HFFc6 (cell line): ENCODE measurements at places on chromosomes 5 and 9.
A peak's percentile ranks its signal among the peaks of the same experiment; 100 is the strongest.

GRCh38 chr9:97313746-97314145, 6.3 kb downstream of the CCDC180 start:
- no peak for DNase-seq

DNA sequence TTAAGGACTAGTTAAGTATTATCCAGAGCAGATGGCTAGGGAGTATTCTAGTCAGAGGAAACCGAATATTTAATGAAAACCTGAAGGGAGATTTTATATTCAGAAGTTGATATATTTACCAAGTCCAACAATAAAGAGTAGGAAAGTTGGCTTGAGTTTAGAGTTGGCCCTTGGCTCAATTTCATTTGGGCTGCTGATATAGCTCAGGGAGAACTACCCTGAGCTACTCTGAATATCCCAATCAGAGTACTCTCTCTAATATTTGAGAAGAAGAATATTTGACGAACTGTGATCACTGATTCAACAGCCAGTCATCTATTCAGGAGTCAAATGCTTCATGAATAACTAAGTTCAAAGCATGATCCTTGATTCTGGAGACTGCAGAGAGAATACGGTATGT, 34.5 kb downstream of the TBCA start:
- no peak for DNase-seq

DNA sequence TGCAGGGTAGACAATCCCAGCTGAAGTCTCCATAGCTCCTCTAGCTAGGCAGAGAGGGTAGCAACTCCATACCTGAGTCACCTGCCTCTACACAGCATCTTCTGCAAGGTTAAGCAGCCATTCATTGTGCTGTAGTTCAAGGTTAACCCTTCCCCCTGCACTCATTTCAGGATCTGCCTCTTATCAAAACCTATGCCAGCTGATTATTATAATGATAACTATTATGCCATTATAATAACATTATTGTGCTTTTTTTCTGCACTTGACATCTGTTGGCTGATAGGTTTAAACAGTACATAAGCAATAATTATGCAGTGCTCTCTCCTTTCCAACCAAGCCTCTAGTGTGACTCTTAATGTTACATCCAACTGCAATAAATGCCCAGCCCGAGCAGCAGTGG, 17.3 kb downstream of the SIL1 start:
- no peak for DNase-seq

DNA sequence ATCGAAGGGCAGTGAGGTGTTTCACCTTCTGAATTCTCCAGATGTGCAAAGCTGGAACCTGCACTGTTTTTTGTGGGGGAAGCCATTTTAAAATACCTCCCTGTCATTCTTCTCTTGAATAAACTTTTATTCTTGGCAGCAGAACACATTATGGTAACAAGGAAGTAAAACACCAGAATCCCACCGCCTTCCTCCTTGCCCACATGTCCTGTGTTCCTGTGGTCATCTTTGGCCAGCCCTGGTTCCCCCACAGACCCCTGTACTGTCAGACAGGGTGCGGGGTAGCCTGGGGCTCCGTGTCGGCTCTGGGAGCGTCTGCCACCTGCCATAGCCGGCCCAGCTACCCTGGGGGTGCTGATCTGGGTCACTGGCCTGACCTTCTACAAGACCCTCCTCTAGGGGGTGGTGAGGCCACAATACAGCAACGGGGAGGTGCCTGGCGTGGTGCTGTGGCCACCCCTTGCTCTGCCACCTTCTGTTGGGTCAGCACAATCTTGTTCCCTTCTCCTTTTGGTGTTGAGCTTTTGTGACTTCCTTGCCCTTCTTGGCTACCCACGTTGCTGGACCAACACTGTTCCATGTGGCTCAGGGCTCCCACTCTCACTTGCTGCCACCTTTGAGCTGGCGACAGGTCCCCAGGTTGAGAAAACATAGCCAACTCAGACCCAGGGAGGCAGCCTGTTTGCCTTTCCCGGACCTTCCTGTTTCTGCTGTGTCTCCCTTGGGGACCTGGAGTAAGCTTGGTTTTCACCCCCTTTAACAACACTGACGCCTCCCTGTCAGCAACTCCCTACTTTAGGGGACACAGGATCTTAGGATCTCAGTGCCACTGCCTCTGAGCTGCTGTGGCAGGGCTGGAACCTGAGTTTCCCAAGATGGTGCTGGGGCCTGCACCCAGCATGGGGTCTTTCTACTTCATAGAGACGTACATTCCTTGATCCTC, 4.8 kb downstream of the WNK2 start:
- no peak for DNase-seq

DNA sequence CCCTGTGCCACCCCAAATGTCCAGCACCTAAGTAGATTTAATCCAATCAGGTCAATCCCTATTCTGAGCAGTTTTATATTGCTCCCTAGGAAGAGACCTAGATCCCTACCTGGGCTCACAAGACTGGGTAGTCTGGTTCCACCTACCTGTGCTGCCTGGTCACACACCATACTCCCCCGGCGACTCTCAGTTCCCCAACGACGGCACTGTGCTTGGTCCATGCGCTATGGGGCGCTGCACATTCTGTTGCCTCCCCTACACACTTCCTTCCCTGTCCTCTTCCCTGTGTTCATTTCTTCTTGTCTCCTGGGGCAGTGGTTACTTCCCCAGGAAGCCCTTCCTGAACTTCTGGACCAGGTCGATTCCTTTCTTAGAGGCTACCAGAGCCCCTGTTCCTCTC, 109.9 kb upstream of the IL12B start:
- DNase-seq, result no peak

DNA sequence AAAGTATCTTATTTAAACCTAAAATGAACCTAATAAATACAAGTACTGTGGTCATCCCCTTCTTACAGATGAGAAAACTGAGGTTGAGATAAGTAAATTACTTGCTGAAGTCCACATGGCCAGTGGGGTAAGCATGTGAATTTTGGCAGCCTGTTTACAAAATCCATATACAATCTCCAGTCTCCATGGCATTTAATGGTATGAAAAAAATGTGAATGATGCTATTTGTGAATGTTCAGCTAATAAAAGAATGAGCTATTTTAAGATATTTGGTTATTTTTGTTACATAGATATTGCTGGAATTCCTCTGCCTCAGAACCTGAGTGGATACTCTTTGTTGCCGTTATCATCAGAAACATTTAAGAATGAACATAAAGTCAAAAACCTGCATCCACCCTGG, 19.3 kb upstream of the GPR150 start:
- peak; percentile 63 for DNase-seq

- DNase-seq, result peak; percentile 71
Measured at GRCh38 chr5:134525683-134526482, 413 bp downstream of the JADE2 start.

- DNase-seq, result no peak
Measured at GRCh38 chr5:32458880-32459495, 14.4 kb upstream of the ZFR start.

GRCh38 chr9:79408617-79409016, 163.1 kb upstream of the TLE4 start:
- DNase-seq, result peak; percentile 66

GRCh38 chr9:114449236-114449635, 56.0 kb downstream of the WHRN start:
- DNase-seq, result no peak

- no peak for DNase-seq
Measured at GRCh38 chr9:127014216-127014909, 99.8 kb downstream of the RALGPS1 start.

DNA sequence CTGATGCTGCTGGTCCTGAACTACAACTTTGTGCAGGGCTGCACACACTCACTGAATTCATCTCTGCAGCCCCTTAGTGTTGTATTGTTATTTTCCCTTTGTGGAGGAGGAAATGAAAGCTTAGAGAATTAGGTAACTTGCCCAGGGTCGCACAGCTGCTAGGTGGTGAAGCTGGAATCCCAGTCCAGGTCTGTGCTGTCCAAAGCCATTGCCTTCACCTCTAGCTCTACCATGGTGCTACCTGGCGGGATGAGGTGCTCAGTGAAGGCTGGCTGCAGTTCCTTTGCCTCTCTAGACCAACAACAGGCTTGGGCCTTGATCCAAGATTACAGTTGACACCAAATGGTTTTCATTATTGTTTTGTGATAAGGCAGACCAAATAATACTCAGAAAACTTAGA, 177.8 kb upstream of the PITX1 start:
- no peak for DNase-seq

GRCh38 chr9:27945386-27945785, 372.1 kb upstream of the C9orf72 start:
- DNase-seq, result no peak

DNA sequence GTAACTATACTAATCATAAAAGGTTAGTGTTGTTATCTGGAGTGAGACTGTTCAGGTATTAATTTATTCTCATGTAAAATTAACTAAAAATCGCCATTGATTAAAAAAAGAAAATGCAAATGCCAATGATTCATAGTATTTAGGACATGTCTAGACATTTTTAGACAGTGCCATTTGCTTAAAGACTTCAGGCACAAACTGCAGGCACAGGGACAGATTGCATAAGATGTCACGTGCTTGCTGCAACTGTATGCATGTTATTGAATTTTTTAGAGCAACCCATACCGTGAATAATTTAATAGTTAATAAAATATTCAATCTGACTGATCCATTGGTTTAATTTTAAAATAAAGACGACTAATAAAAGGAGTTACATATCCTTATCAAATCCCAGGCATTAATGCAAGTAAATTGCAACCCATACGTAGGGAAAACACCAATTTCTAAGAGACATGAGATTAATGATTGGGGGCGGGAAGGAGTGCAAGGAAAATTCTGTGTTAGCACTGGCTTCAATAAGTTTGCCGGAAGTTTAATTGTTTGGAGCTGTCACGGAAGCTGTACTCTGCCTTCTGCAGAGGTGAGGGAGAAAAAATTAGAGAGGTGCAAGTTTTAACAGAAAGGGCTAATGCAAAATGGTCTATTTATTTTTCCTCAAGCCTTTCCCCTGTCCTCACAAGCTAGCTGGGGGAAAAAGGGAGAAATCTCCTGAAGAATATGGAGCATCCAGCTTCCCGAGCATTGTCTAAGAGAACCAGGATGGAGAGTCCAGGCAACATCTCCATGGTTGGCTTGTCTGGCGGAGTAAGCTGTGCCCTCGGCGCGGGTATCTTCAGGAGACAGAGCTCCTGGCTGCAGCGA, 2.9 kb downstream of the EDIL3 start:
- no peak for DNase-seq

DNA sequence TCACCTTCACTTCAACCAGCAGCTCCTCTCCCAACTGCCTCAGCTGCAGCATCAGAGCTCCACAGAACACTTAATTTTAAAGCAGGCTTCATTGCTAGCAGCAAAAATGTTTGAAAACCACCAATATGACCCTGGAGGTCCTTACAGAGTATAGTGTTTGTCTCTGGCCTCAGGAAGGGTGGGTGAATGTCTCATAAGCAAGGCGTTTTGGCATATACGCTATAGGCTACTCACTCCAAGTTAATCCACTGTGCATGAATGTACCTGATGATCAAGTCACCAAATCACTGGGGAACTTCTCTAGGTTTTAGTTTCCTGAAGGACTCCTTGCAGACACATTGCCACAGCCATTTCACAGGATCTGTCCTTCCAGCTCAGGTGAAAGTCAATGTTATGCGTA, 125.3 kb downstream of the GABBR2 start:
- no peak for DNase-seq

GRCh38 chr5:71946343-71947030, 160.8 kb upstream of the MAP1B start:
- no peak for DNase-seq

DNA sequence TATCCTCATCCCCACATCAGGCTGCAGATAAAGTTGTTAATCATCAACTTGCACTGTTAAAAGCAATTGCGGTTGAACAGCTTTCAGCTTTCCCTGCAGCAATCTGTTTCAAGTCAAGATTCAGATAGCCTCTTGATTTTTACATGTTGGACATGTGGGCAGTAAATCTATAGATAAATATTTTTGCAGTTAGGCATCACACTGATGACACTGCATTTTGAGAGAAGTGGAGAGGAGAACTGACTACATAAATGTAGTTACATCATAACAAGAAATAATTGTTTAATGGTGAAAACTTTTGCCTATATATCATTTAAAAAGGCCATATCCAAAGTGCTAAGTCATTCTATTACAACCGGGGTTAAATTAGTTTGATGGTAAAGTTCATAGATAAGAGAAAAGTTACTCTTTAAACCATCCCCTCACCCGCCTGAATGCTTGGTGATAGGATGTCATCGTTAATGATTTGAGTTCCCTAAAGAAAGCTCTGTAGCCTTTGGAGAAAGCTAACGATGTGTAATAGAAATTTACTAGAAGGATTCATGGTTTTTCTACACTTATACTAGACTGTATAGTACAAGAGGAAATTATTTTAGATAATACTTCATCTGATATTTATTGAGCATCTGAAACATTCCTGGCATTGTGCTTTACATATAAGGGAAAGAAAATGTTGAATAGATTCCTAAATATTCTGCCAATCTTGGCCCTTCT, 30.8 kb upstream of the ALDH1A1 start:
- DNase-seq, result peak; percentile 31

GRCh38 chr5:36734422-36734821, 128.0 kb downstream of the SLC1A3 start:
- no peak for DNase-seq

DNA sequence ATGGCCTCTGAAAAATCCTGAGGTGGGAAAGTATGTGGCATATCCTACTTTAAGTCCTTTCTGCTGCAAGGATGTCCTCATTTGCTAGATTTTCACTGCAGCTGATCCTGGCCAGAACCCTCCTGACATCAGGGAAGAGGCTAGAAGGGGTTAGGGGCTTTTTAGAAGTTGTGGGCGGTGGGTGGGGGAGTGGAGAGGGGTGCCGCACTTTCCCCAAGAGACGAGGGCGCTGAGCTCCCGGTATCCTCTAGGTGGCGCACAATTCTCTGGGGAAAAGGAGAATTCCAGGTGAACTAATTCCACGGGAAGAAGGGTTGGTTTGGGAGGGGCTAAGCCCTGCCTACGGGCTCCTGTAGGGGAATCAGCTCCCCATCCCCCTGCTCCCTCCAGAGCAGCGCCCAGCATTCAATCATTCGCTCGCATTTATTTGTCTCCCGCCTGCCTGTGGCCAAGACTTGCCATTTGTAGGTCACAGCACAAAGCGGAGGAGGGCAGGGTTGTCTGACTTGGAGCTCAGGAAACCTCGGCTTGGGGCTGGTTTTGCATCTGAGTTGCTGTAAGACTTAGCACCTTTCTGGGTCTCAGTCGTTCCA, 42.9 kb upstream of the HAND1 start:
- no peak for DNase-seq

DNA sequence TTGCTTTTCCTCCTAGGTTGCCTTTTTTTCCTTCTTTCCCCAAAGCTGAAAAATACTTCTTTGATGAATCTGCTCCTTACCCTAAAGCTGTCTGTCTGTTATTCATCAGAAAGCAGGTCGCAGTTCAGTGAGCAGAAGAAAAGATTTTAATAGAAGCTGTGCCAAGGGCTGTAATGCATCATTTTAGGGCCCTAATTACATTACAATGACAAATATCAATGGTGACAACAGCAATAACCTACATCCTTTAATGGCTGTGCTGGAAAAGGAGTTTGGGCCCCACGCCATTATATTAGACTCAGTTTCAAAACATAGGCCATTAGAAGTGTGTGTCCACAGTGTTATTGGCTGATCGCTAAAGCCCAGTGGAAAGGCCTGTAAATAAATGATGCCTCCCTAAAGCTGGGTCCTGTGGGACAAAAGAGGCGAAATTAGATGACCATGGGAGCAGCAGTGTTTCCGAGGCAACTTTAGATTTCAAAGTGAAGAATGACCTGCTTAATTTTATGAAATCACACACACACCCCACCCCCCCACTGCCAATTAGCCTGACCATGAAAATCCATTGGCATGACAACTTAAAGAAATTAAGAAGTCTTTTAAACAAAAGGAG, 38.4 kb downstream of the TLE4 start:
- peak; percentile 76 for DNase-seq

- no peak for DNase-seq
Measured at GRCh38 chr5:99020698-99021048, 91.9 kb upstream of the CHD1 start.

GRCh38 chr5:137737349-137738131, 1.7 kb upstream of the KLHL3 start:
- no peak for DNase-seq
